ENCODE measurements at places on chromosomes 1 and 21.

- DNase-seq, result peak; percentile 95
Measured at GRCh38 chr1:167524651-167525050, 6.3 kb upstream of the CD247 start.

DNA sequence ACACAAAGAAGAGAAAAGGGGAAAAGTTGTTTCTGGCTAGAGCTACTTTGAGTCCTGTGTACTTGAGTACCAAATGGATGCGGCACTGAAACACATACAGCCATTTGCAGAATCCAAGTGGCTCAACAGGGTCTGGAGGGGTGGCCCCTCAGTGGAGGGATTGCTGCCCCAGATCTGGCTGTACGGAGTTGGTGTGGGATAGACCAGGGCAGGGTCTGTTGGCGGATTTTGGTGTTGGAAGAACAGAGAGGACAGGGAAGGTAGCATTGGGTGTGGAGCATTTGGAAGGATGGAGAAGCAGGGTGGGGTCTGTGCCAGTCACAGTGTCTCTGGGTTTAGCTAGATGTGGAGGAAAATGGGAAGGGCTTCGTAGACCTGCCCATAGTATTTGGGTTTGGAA, 220.5 kb downstream of the CAMTA1 start:
- no peak for DNase-seq

DNA sequence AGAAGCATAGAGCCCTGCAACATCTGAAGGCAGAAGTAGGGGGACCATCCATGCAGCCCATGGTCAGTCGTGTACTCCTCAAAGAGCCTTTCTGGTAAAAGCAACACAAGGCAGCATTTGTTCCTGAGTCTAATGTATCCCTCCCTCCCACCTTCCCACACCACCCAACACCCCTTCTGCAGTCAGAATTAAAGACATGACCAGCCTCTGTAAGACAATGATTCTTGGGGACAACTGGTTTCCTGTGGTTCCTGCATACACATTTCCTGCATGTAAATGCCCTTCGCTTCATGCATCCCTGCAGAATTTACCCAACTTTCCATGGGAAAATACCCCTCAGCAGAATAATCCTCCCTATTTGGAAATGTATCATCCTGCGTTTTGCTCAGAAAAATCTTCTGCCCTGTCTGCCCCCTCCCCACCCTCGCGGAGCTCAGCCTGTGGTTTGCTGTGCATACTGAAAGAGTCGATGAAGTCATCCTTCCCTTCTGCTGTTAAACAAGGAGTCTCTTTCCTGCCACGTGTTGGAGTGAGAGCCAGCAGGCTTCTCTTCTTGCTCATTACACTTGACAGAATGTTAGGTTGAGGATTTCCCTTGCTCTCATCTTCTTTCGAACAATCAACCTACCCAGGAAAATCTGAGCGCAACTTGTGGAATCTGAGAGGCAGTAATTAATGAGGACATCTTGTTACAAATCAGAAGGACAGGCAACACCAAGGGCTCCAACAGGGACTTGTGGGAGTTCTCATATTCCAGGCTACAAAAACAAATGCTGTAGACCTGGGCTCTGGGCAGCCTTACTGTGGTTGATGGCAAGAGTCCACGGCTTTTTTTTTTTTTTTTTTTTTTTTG, 4.7 kb downstream of the TNN start:
- DNase-seq, result peak; percentile 73

DNA sequence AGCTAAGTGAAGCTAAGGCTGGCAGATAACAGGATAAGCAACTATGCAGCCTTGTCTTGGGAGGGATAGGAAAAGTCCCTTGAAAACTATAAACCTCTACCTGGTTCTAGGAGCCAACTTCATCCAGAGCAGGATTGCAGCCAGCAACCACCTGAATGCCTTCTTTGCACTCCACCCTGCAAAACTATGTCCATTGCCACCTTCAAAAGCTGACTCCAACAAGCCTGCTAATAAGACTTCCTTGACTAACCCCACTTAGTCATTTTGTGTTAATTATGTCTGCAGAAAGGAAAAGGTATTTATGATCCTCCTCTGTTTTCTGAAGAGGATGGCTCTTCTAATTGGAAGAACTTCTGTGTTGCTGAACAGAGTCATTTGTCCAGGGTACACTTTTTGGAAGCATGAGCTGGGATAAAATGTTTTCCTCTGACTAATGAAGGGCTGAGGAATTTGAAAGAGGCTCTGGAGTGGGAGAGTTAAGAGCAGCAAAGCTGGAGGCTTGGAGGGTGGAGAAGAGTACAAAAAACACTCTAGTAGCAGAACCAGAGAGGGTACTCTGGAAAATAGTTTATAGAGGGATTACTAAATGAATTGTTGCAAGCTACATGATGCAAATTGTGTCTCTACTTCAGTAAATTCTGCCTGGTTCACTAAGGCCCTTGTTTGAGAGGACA, 9.6 kb upstream of the RIMKLA start:
- DNase-seq, result no peak

DNA sequence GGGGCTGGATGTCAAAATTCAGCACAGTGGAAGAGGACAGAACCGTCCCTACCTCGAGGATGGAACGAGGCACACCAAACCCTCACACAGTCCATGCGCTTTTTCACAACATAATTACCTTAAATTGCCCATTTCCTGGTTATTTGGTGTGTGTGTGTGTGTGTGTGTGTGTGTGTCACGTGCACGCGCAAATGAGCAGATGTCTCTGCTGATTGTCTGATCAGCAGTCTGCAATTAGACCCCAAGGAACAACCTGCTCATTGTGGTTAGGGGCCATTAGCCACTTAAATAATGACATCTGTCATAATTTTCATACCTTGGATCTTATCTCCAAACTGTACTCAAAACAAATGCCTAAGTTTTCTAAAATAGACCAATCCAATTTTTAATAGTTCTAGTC, 23.2 kb downstream of the AVPR1B start:
- no peak for DNase-seq

DNA sequence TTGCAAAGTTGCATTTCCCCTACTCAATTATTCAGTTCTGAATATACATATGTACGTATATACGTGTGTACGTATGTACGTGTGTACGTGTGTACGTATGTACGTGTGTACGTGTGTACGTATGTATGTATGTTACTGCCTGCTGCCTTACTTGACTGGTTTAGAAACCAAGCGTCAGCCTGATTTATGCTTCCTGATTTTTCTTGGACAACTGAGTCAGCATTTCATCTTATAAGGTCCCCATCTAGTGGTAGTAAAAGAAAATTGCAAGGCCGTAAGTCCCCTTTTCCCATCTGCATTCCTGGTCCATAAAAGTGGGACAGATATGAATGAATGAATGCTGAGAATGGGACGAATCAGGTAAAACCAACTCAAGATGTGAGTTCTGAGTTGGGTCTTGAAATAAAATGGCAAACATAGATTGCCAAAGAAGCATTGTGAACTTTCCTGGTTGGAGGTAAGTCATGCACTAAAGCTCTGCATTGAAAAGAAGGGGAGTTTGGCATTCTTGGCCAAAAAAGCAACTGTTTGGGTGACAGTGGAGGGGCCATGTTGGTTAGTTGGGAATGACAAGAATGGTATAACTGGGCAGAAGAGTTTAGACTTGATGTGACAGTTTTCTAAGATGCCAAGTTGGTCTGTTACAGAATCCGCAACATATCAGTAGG, 76.4 kb upstream of the DNAH14 start:
- peak; percentile 73 for DNase-seq

- no peak for DNase-seq
Measured at GRCh38 chr1:110144366-110144765, 5.9 kb upstream of the SLC6A17 start.

- peak; percentile 10 for DNase-seq
Measured at GRCh38 chr1:236753964-236754363, 41.1 kb upstream of the MTR start.

DNA sequence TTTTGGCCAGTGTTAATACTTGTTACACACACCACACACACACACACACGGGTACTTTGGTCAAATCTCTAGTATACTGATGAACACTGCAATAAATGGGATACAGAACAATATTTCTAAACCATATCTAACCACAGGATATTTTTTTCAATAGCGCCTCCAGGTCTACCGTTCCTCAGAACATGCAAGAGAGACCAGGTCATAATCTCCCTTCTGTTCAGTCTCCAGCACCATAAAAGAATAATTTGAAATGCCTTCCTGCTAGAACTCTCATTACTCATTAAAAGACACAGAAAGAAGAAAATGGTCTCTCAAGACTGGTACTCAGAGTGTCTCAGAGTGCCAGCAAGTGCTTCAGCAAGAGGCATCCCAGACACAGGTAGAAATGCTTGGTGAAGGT, 11.5 kb upstream of the SLC44A3 start:
- DNase-seq, result no peak

DNA sequence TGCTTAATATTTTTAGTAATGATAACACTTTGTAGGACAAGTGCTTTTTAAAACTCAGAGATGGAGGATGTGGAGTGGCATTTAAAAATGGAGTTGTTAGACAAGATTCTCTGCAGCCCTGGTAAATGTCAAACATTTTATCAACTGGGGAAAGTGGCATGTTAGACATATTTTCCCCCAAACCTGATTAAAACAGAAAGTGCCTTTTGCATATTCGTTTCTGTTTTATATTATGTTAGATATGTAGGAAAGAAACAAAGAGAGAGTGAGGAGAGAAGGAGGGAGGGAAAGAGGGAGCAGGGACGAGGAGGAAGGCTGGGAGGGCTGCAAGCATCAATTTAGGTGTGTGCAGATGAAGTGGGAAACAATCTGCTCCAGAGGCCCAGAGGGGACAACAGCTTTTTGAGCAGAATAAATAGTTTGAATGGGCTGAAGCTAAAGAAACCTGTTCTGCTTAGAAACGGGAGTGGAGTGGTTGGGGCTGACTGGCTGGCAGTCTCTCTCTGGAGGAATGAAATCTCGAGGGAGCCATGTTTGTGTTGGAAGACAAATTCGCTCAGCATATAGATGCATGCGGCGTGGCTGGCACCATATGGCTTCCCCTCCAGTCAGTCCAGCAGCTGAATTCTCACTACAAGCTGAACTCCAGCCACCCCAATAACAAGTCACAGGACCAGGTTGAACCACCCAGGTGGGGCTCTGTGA, 502.2 kb downstream of the AJAP1 start:
- DNase-seq, result no peak

DNA sequence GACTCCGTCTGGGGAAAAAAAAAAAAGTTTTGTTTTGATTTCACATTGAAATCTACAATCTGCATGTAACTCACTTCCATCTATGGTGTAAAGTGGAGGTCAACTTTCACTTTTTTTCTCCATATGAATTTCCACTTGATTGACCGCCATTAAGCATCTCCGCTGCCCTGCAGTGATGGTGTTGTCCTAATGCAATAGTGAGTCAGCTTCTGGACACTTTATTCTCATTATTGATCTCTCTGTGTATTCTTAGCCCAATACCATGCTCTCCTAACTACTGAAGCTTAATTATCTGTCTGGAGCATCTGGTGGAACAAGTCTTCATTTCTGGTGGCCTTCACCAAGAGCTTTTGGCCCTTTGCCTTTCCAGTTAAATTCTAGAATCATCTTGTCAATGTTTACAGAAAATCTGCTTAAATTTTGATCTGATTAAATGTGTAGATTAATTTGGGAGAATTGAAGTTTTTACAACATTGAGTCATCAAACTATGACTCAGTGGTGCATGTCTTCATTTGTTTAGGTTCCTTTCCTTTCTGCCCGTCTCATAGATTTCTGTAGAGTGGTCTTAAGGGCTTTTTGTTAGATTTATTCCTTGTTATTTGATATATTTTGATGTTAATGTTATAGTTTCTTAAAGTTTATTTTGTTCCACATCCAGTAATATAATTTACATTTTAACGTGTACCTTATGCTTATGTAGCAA, 181.5 kb downstream of the PRDM2 start:
- DNase-seq, result no peak

GRCh38 chr21:42172596-42173483, 46.1 kb upstream of the ABCG1 start:
- DNase-seq, result no peak

- no peak for DNase-seq
Measured at GRCh38 chr1:22143065-22144033, at the start of gene WNT4. Gene WNT4, minus strand, starts transcription at chr1:22143097. Its CDS starts 175 bp downstream, at chr1:22142922.

DNA sequence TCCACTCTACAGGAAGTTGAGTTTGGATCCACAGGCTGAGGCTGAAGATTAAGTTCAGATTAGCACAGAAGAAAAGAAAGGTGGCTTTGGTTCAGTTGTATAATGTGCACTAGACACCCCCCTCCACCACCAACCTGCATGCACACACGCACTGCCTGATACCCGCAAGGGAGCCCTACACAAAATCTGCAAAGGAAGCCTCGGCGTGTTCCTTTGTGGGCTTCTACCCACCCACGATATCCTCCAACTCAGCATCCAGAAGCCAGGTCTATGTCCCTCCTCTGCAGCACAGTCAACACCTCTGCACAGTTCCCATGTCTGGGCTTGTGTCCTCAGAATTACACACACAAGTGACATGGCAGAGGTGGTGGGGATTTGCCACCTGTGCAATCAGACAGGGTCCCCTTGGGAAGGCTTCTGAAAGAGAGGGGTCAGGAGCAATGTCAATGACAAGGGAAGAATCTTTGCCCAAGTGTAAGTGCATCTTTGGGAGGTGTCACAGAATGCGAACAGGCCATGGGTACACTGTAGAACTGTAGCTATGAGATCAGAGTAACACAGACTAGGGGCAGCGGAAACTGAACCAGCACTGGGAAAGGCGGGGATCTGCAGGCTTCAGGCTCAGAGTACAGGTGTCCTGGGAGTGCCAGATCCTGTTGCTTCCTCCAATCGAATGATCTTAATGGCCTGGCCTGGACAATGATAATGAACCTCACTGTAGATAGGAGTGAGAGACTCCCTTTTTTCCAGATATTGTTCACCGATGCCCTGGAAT, 148.6 kb upstream of the ETV3 start:
- no peak for DNase-seq

DNA sequence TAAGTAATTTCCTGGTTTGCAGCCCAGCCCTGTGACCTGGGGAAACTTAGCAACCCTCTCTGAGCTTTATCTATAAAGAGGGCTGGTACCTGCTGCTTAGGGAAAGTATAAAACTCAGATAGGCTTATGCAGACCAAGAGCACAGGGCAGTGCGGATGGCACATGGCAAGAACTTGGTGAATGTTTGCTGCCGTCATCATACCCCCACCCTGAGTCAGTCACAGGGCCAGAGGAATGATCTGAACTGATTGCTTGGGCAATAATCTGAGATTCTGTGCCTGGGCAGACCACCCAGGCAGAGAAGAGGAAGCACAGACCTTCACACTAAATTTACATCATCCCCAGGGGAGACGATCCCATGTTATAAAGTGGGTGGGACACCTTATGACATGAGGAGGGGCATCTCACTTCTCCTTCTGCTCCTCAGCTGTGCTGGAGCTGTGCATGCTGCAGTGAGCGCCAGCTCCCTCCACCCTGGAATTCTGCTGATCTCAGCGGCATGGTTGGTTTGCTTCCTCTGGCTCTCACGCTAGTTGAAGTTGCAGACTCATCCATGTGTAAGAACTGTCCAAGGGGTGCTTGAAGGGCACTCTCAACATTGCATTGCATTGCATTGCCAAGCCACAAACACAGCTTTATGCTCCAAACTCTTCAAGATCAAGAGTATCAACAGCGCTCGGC, 197.1 kb downstream of the AJAP1 start:
- DNase-seq, result no peak

Data from Ammon's horn (tissue), 1 donor.